Natural killer cell (primary cell): ENCODE measurements at places on chromosomes 11 and 22. TPM values are rescaled to one million over a fixed set of nuclear protein-coding genes. Genes with fewer than 3 reads are reported as not detected.

Gene CD82
- total RNA-seq: 13.0 TPM

Gene MOGAT2
- not detected for total RNA-seq

Gene MED19
- total RNA-seq: 11.0 TPM

Gene CD3G
- total RNA-seq: 52.1 TPM

Gene GRM5
- total RNA-seq: not detected

Gene IFITM10
- 5.5 TPM for total RNA-seq

Gene MRGPRX1
- not detected for total RNA-seq

Gene SLC37A2
- total RNA-seq: 3.2 TPM

Gene ADM2
- 0.26 TPM for total RNA-seq
